ENCODE measurements at places on chromosomes 5 and 9.

DNA sequence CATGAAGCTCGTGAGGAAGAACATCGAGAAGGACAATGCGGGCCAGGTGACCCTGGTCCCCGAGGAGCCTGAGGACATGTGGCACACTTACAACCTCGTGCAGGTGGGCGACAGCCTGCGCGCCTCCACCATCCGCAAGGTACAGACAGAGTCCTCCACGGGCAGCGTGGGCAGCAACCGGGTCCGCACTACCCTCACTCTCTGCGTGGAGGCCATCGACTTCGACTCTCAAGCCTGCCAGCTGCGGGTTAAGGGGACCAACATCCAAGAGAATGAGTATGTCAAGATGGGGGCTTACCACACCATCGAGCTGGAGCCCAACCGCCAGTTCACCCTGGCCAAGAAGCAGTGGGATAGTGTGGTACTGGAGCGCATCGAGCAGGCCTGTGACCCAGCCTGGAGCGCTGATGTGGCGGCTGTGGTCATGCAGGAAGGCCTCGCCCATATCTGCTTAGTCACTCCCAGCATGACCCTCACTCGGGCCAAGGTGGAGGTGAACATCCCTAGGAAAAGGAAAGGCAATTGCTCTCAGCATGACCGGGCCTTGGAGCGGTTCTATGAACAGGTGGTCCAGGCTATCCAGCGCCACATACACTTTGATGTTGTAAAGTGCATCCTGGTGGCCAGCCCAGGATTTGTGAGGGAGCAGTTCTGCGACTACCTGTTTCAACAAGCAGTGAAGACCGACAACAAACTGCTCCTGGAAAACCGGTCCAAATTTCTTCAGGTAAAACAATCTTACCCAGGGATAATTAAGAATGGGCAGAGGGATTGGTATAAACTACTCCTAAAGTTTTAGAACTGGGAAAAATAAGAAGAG is 12.9 kb downstream of the ITGA1 start:
- peak; percentile 19 for DNase-seq

- no peak for DNase-seq
These were observed 185.2 kb upstream of the TRIM32 start for GRCh38 chr9:116501871-116502270.

GRCh38 chr5:51968756-51969155 is 585.5 kb downstream of the ISL1 start:
- DNase-seq = no peak

GRCh38 chr5:150589862-150590601 is 50.4 kb upstream of the SYNPO start:
- DNase-seq = no peak

DNA sequence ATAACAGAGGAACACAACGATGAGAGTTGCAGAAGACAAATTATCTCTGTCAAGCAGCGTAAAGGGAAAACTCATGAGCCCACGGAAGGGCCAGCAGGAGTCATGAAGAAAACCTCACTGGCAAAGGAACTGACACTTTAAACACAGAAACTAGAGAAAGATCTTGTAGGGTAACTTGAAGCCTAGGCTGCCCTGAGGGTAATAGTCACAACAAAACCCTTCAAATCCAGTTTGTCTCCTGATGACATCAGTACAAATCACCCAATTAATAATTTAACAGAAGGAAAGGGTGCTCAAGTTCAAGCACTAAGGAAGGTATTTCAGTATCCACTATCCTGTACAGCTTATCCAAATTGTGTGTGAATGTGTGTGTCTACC is 549.1 kb downstream of the MTRR start:
- no peak for DNase-seq

DNA sequence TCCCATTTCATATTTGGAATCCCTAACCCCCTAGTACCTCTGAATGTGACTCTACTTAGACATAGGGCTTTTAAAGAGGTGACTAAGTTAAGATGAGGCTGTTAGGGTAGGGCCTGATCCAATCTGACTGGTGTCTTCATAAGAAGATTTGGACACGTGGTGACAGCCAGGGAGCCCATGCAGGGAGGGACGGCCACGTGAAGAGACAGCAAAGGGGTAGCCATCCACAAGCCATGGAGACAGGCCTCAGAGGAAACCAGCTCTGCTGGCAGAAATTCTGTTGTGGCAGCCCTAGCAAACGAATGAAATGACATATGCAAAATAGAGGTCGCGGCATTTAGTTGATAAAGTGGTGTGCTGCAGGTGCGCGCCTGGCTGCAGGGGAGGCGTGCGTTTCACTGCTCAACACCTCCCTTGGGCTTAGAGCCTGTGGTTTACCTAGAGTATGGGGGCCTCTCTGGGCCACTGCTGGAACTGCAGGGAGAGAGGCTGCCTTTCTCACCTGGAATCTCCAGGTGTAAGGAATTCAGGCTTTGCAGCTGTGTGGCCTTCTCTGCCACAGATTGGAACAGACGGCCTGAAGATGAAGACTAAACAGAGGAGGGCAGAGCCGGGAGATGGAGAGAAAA is 7.1 kb upstream of the AFAP1L1 start:
- DNase-seq = peak; percentile 36

- DNase-seq = no peak
These were observed 25.0 kb upstream of the CCL28 start for GRCh38 chr5:43437062-43437660.

DNA sequence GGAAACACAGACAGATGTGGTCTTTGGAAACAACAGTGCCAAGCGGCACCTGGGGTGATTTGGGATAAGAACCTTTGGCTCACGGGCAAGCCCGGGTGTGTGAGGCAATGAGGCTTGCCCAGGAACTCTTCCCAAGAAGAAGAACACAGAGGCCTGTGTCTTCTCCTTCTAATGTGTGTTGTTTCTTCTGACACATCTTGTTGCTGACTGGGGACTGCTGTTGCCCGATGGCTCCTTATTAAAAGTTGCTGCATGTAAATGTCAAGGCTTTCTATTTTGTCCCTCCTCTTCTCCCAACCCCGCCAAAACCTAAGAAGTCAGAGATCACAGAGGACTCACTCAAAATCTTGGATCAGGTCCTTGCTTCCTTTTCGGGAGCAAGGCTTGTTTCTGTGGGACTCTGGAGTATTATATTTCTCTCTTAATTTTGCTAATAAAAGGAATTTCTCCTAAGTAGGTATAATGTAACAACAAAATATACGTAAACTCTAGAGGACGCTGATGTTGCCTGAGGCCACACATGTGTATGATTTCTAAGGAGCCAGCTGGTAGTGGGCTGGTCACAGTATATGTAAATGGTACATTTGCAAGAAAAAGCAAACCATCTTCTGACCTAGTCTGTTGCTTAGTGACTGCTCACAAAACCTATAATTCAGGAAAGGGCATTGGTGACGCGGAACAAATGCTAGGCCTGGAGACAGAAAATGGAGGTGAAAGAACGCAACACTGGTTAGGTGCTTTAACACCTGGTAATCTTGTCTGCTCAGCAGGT is 232.5 kb downstream of the GADD45G start:
- no peak for DNase-seq

GRCh38 chr9:28741459-28741858 is 1168.2 kb upstream of the C9orf72 start:
- DNase-seq = no peak

DNA sequence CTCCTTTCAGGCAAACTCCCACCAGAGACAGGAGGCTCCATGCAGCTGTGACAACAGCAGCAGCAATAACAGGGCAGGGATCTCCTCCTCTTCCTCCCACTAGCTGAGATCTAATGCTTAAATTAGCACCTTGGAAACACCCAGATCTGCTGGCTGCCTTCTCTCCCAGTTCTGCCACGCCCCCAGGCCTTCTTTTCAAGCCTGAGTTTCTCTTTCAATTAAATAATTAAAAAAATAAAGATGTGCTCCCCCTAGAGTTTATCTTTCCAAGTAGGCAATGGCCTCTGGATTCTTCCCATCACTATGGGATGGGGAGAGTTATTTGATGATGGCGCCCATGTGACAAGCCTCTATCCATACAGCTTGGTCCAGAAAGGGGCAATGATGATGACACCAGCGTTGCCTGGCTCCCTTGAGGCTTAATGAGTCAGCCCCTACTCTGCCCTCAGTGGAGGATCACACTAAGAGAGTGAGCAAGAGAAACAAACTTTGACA is 3.8 kb downstream of the FAM219A start:
- no peak for DNase-seq

- DNase-seq = no peak
These were observed 86.9 kb upstream of the GDNF start for GRCh38 chr5:37926732-37927131.

DNA sequence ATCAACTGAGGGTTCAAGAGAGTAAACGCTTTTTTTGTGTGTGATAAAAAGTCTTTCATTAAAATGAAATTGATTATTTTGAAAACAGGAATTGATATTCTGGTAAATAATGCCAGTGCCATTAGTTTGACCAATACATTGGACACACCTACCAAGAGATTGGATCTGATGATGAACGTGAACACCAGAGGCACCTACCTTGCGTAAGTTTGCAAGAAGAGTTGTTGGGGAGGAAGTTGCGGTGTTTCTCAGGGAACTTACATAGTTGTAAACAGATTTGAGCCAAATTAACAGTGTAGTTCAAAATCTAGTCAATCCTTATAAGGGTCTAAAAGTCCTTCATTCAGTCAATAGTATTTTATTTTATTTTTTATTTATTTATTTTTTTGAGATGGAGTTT is 28.9 kb downstream of the HSDL2 start:
- no peak for DNase-seq

DNA sequence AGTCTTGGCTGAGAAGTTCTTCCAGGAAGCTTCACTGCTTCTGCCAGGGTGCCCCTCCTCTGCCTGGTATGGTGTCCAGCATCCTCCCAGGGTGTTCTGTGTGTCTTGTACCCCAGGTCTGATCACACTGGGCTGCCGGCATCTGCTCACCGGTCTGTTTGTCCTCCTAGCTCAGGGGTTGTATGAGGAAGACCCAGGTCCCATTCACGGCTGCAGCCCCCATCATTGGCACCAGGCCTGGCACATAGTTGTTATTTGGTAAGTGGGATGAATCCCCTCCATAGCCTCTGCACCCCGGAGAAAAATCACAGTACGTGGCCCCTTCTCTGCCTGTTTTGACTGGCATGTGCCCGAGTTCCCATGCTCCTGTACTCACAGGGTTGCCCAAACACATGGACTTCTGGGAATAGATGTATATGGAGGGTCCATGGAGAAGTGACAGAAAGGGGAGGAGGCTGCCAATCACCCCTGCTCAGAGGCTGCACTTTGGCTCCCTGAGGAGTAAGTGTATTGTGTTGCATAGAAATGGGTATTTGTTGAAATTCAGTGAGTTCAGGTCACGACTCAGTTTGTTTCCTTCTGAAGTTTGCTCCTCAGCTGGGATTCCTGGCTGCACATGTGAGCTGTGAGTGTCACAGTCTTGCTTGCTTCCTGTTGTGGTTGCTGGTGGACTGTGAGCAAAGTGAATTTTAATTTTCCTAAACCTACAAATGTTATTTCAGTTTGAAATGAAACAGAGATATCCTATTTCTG is 96.2 kb downstream of the HSPA4 start:
- DNase-seq = no peak

DNA sequence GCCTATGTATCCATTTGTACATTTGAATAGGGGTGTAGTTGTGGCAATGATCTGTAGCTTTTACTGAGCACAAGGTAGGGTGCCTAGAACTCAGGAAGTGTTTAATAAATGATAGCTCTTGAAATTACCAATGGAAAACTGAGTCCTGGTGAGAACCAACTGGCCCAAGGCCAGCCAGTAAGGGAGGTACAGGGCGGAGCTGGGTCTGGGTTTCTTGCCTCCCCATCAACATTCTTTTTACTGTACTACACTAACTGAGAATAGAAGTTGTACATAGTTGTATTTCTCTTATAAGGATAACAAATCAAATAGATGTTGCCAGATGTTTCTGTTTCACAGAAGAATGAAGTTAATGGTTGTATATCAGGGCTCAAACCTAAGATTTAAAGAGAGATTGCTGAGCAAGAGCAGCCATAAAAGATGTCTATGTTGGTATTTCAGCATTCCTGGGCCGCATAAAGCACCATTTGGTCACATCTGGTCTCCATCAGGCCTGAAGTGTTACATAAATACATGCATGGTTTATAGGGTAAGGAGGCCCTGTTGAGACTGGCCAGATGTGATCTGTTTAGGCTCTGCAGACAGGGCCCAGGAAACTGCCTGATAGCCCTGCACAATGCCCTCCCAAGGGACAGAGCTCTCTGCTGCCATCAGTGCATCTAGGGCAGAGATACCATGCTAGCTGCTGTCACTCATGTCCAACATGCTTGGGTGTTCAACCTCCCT is 210.5 kb downstream of the NXNL2 start:
- DNase-seq = no peak

- no peak for DNase-seq
These were observed 54.3 kb upstream of the BOD1 start for GRCh38 chr5:173670791-173671120.

GRCh38 chr9:21591221-21592062 is 109.3 kb upstream of the IFNE start:
- DNase-seq = no peak

DNA sequence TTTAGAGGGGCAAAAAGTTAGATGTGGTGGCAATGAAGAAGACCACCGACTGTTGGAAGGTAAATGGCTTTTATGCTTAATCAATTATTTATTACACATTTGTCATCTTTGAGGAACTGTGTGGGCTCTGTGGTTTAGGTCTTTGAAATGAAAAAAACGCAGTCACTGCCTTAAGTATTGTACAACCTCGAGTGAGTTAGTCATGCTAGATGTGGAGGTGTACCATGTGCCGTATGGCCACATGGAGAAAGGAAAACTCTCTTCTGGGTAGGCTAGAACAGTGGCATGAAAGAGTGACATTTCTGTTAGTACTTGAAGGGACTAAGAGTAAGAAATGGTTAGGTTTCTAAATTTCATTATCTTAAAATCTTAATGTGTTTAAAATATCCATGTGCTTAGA is 166.1 kb downstream of the HACD4 start:
- DNase-seq = no peak

GRCh38 chr5:137858223-137858916 is 9.3 kb upstream of the MYOT start:
- DNase-seq = no peak

DNA sequence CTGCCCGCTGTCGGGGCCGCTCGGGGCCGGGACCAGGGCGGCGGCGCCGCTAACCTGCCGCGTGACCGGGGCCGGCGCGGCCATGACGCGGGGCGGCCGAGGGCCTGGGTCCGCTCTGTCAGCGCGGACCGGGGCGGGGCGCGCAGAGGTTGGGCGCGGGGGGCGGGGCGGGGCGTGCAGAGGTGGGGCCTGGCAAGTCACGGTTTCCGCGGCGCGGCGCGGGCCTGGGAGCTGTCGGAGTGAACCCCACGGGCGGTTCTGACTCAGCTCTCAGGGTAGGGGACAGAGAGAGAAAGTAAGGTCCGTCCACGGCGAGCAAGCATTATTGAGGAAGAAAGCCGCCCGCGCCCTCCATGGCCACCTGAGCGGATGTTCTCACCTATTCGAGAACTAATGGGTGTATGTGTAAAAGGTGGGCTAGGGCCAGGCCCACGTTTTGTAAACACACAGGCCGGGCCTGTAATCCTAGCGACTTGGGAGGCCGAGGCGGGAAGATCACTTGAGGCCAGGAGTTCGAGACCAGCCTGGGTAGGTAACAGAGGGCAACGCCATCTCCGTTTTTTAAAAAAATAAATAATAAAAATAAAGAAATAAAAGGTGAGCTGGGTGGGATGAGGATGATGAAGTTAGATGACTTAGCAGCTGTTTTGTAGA is at the start of gene PRXL2C:
Gene PRXL2C (minus strand): TSS at position 120 of the 654 bp plus-strand sequence. CDS start 36 bp downstream, at position 84.
- peak; percentile 81 for DNase-seq

All from activated T-cell treated with anti-CD3 and anti-CD28 coated beads for 1 hour (primary cell).